ENCODE measurements at places on chromosomes 11 and 22. TPM values are rescaled to one million over a fixed set of nuclear protein-coding genes. Genes with fewer than 3 reads are reported as not detected.

The TREH gene
- 2.0 TPM for total RNA-seq

The ST14 gene
- 39.8 TPM for total RNA-seq

The IL17REL gene
- total RNA-seq = not detected

The GRAP2 gene
- 2.5 TPM for total RNA-seq

The SLC35F2 gene
- 12.1 TPM for total RNA-seq

The FBXO7 gene
- total RNA-seq = 90.0 TPM

The NDUFV1 gene
- total RNA-seq = 205 TPM

The HORMAD2 gene
- not detected for total RNA-seq

The DEFB131B gene
- not detected for total RNA-seq

The SCUBE2 gene
- 13.6 TPM for total RNA-seq

The CRYBB2 gene
- total RNA-seq = not detected

The LDHAL6A gene
- 0.12 TPM for total RNA-seq

The HBE1 gene
- 23.8 TPM for total RNA-seq

The OSM gene
- 3.0 TPM for total RNA-seq

The SGSM1 gene
- 3.4 TPM for total RNA-seq

The SNX32 gene
- 1.9 TPM for total RNA-seq

The TH gene
- total RNA-seq = 1.3 TPM

The SPTBN2 gene
- total RNA-seq = 99.8 TPM

The PPP1CA gene
- total RNA-seq = 144 TPM

The SCO2 gene
- 0.47 TPM for total RNA-seq

The CDC42EP1 gene
- 40.2 TPM for total RNA-seq

The CRYBB3 gene
- total RNA-seq = not detected

The ZBTB16 gene
- 31.9 TPM for total RNA-seq

The TPP1 gene
- 113 TPM for total RNA-seq

The DRD2 gene
- not detected for total RNA-seq

The RASL10A gene
- 1.3 TPM for total RNA-seq

The CD3G gene
- 0.47 TPM for total RNA-seq

The IGSF9B gene
- 6.8 TPM for total RNA-seq

The FADS3 gene
- 17.5 TPM for total RNA-seq

The CCDC116 gene
- 0.35 TPM for total RNA-seq

The MRGPRF gene
- 26.7 TPM for total RNA-seq

The BCR gene
- 38.2 TPM for total RNA-seq

The KAT5 gene
- total RNA-seq = 52.8 TPM

The CNTN5 gene
- total RNA-seq = 32.9 TPM

The MIAT gene
- total RNA-seq = 2.6 TPM

The TYR gene
- not detected for total RNA-seq

The MUC6 gene
- 5.0 TPM for total RNA-seq

The KDM4D gene
- 2.6 TPM for total RNA-seq

The FAM83F gene
- total RNA-seq = 2.5 TPM

The TRIM49 gene
- total RNA-seq = not detected

The GAL3ST3 gene
- 12.8 TPM for total RNA-seq

The GRAMD4 gene
- total RNA-seq = 31.3 TPM

The PANX2 gene
- total RNA-seq = 0.82 TPM

The TRIM48 gene
- not detected for total RNA-seq

The DRG1 gene
- 43.3 TPM for total RNA-seq

The SPI1 gene
- total RNA-seq = 19.0 TPM

The APOL1 gene
- 12.3 TPM for total RNA-seq

The GPHA2 gene
- total RNA-seq = 1.3 TPM

The CEP126 gene
- total RNA-seq = 2.3 TPM

The SCGB1A1 gene
- total RNA-seq = not detected

The APOA1 gene
- total RNA-seq = 29.8 TPM

The ANO1 gene
- total RNA-seq = 38.1 TPM

The OR8D4 gene
- not detected for total RNA-seq

The ALKBH3 gene
- 27.1 TPM for total RNA-seq

Data from metanephros (tissue), 2 donors.